ENCODE measurements at places on chromosomes 5 and 9.
A peak's percentile ranks its signal among the peaks of the same experiment; 100 is the strongest.

GRCh38 chr9:114621975-114622609, 11.0 kb downstream of the TMEM268 start:
- DNase-seq = no peak

- no peak for DNase-seq
Measured at GRCh38 chr9:25964239-25964638, 286.0 kb upstream of the TUSC1 start.

DNA sequence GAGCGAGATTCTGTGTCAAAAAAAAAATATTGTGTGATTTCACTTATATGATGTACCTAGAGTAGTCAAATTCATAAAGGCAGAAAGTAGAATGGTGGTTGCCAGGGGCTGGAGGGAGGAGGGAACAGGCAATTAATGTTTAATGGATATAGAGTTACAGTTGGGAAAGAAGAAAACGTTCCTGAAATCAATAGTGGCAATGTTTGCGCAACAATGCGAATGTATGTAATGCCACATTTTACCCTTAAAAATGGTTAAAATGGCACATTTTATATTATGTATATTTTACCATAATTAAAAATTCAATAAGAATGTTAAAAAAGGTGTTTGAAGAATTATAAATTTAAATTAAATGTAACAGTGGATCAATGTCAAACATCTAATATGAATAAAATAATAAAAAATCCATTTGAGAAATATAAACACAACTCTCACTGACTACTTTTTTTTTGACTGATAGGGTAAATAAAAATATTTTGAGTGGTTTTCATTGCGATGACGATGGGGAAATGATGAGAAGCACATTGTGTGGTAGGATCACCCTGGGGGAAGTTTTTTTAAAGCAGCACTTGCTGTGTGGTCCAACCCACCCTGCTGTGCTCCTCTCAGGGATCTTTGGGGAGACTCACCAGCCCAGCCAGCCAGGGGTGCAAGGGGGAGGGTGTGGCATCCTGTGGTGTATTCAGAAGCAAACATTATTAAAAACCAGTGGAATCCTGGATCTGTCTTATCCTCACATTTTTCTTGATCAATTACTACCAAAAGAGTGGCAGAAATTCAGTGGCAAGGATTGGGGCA, 4.3 kb downstream of the FYB1 start:
- no peak for DNase-seq

DNA sequence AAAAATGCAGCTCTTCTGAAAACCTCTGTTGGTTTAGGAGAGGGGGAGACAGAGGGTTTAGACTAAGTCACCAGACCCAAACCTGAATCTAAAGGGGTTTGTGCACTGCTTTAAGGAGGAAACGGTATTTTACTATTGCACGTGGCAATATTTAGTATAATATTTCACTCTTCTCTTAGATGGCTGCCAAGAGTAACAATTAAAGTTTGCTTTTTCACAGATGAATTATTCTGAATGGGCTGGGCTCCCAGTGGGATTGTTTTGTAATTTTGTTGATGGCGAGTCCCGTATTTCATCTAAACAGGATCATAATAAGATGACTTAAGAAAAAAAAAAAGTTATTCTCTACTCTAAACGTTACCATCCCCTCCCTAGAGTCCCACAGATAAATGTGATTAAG, 245.4 kb downstream of the PCSK5 start:
- DNase-seq = no peak

- DNase-seq = no peak
Measured at GRCh38 chr9:30744871-30745270, 1639.6 kb upstream of the ACO1 start.

DNA sequence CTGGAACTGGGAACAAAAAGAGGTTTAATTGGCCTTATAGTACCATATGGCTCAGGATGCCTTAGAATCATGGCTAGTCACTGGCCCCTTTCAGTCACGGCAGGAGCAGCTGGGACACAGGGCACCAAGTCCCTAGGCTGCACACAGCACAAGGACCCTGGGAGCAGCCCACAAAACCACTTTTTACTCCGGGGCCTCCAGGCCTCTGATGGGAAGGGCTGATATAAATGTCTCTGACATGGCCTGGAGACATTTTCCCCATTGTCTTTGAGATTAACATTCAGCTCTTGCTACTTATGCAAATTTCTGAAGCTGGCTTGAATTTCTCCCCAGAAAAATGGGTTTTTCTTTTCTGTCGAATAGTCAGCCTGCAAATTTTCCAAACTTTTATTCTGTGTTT, 1026.4 kb upstream of the COX7C start:
- no peak for DNase-seq

GRCh38 chr5:10525124-10525495, 38.8 kb upstream of the ANKRD33B start:
- DNase-seq = no peak

GRCh38 chr5:89270901-89271300, 387.9 kb upstream of the MEF2C start:
- no peak for DNase-seq

- no peak for DNase-seq
Measured at GRCh38 chr5:6759401-6759800, 46.2 kb downstream of the TENT4A start.

- peak; percentile 86 for DNase-seq
Measured at GRCh38 chr9:104682642-104683041, 11.7 kb upstream of the OR13D1 start.

DNA sequence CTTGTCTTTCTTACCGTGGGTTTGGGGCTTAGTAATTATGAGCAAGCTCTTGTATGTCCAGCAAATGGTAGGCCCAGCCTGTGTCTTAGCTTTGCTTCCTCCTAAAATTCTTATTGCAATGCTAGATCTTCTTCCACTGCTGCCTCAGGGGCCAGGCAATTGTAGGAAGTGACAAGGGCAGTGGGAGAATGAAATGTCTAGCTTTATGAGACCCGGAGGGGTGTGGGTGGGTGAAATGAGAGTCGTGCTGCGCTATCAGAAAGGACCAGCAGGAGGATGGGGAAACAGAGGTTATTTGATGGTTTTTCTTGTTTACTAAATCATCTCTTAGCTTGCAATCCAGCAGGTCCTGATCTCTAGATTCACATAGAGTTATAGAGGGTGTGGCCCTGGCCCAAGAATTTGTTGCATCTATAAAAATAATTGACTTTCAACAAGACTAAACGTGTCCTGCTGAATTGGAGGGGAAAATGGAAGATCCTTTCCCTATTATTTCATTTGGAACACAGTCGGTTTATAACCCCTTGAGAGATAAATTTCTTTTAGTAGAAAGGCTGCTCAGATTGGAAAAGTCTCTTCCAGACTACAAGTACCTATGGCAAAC, 43.7 kb downstream of the ZNF366 start:
- DNase-seq = no peak

- DNase-seq = no peak
Measured at GRCh38 chr5:2537378-2538145, 213.9 kb downstream of the IRX2 start.

DNA sequence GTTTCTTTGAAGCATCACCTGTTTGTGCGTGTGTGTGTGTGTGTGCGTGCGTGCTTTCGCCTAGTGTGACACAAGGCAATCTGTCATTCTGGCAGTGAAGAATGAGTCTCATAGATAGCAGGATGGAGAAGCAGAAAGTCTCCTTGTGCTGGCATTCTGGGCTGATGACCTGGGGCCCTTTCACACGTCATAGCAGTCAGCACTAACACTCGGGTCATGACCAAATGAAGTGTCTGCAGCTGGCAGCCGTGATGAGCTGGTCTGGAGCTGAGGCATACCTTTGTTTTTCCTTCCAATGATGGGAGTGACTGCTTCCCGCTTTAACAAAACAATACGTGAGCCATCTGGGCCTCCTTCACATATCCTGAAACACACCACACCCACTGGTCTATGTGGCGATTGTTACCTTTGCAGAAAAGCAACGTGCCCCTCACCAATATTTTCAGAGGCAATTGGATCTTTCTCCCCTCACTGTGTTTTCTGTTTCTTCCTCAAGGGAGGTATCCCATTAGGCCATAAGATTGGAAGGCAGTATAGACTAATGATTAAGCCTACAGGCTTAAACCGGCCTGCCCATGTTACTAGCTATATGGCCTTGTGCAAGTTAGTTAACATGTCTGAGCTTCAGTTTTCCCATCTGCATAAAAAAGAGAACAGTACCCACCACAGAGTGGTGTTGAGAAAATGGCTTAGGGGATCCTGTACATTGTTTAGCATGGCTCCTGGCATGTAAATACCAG, 88.8 kb downstream of the SREK1 start:
- no peak for DNase-seq

GRCh38 chr9:33728613-33729012, 66.7 kb upstream of the PRSS3 start:
- no peak for DNase-seq

- no peak for DNase-seq
Measured at GRCh38 chr9:38046661-38047300, 22.2 kb downstream of the SHB start.

GRCh38 chr9:88995627-88996026, 4.4 kb downstream of the S1PR3 start:
- DNase-seq = no peak

GRCh38 chr9:126108240-126108639, 218.4 kb upstream of the MVB12B start:
- no peak for DNase-seq

- DNase-seq = no peak
Measured at GRCh38 chr5:130520211-130520610, 615.9 kb downstream of the CHSY3 start.

GRCh38 chr5:179797741-179798140, 4.0 kb downstream of the LTC4S start:
- no peak for DNase-seq

DNA sequence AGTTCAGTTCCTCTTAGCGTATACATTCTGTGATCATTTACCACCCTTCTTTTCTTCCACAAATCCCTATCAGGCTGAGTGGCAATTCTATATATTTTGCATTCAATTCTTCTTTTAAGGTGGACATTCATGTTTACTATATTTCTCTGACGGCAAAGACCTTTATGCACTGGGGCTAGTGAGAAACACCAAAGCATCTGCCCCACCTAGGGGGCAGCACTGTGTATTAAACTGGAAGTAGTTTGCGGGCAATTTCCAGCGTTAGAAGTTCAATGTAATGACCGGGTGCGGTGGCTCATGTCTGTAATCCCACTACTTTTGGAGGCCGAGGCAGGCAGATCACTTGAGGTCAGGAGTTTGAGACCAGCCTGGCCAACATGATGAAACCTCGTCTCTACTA, 27.9 kb upstream of the FBXL7 start:
- no peak for DNase-seq

GRCh38 chr5:122377026-122377425, 65.0 kb downstream of the SNCAIP start:
- no peak for DNase-seq

DNA sequence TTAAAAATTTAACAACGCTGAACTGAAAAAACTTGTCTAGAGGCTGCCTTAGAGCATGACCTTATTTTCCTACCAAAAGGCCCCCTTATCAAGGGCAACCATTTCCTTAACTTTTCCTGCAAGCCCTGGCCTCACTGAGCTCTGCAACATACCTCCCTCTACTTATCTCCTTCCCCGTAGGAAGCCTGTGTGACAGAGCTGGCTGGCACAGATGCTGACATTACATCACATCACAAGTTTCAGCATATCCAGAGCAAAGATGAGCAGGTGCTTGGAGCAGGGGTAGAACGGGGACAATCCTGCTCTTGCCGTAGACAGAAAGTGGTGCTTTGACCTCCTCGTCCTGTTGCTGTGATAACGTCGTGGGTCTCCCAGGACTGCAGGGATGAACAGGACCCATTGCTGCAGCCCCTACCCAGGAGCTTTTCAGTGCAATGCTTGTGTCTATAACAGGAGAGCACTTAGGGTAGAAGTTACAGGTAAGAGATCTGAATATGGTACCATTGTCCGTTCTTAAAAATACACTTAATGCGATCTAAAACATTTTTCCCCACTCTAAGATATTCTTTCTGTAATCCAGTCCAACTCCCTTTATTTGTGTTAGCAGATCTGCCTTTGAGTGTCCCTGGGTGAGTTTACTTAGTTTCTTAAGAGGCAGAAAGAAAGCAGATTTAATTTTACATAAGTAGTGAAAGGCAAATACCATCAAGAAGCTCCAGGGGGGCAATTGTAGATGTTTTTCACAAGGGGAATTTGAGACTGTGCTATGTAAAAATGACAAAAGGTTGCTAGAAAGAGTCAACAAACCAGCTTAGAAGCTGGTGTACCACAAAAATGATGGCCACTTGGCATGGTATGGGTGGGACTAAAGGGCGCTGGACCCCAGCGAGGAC, 101.9 kb upstream of the EFNA5 start:
- DNase-seq = no peak

- no peak for DNase-seq
Measured at GRCh38 chr9:79672236-79672635, 100.5 kb downstream of the TLE4 start.

DNA sequence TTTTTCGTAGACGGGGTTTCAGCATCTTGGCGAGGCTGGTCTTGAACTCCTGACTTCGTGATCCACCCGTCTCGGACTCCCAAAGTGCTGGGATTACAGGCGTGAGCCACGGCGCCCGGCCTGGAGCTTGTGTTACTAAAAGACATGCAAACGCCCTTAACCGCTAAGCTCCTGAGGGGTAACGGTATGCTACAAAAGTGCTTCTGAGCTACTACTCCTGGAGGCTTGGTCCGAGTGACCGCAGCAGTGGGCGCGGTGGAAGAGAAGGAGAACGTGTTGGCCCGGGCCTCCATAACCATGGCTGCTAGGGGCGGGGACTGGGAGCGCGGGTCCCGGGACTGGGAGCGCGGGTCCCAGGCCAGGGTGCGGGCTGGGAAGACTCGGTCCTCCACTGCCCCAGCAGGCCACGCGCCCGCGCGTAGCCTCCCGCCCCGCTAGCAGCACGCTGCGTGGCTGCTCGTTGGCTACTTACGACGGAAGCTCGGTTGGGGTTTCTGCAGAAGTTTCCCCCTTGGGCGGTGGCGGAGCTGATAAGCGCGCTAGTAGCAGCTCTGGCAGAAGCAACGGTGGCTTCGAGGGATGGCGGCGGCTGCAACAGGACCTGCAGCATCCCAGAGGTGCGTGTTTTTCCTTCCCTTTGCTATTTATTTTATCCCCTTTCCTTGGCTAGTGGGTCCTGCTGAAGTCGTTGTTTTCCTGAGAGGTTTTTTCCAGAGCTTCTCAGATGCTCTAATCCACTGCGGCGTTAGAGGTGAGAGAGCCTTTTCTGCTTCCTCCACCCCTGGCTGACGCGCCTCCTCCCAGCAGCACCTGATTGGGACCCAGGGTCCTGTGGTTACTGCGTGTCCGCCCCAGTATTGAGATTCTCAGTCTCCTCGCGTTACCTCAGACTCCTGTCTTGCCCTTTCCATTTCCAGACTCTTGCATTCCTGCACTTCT, 69.2 kb upstream of the CCDC180 start:
- peak; percentile 61 for DNase-seq

DNA sequence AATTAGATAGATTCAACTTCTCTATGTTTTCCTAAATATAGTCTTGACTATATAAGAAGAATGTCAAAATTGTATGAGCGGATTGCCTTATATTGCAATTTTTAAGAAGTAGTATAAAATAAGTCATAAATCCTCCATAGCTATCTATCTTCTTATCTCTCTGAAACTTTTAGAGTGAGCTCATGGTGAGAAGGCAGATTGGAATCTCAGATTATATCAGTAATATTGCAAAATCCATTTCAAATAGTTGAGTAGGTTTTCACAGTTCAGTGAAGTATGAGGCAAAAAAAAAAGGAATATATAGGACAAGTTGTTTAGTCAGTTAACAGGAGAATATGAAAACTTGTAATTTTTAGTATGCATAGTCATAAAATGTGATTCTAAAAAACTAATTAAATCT, 156.4 kb downstream of the FAM174A start:
- DNase-seq = no peak

- no peak for DNase-seq
Measured at GRCh38 chr9:83410701-83411100, 127.5 kb downstream of the FRMD3 start.

Measured in NCI-H1417 treated with DMSO at 0.1 percent for 48 hours (cell line).